ENCODE measurements at places on chromosomes 13 and 19.

- no peak for DNase-seq
Measured at GRCh38 chr13:24313439-24313838, 4.1 kb downstream of the C1QTNF9 start.

DNA sequence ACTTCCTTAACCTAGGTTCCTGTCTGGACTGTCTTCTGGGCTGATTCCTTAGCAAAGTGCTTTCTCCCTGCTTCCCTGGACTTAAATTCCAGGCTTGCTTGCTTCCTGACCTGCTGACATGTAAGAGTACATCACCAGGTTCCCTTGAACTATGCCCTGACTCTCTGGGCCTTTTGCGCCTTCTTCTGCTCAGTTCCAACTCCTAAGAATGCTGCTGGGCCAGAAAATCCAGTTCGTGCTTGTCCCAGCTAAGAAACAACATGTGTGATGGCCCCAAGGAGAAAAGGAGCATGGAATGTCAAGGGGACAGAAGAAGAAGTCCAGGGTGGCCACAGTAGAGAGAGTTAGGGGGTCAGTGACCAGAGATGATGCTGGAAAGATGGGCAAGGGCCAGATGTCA, 42.6 kb upstream of the MBNL2 start:
- no peak for DNase-seq

- no peak for DNase-seq
Measured at GRCh38 chr19:29476528-29476927, 49.3 kb upstream of the VSTM2B start.

DNA sequence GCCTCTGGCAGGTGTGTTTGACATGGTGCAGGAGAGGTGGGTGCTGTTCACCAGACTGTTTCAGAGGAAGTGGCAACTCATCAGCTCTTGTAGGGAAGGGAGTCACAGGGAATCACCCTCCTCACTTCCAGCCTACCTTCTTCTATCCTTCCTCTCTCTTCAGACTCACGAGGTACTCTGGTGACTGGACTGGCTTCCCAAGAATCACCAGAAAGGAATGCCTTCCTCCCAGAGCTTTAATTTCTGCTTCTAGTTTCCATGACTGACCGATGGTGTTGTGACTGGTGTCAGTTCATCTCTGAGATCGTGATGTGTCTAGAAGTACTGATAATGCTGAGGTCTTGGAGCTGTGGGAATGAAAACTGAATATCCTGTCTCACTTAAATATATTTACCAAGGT, 247.3 kb downstream of the KCTD12 start:
- no peak for DNase-seq

GRCh38 chr13:64397701-64398100, 2832.4 kb downstream of the PCDH9 start:
- DNase-seq = no peak

- peak; percentile 55 for DNase-seq
Measured at GRCh38 chr19:10643968-10644259, 10.2 kb upstream of the ILF3 start.

DNA sequence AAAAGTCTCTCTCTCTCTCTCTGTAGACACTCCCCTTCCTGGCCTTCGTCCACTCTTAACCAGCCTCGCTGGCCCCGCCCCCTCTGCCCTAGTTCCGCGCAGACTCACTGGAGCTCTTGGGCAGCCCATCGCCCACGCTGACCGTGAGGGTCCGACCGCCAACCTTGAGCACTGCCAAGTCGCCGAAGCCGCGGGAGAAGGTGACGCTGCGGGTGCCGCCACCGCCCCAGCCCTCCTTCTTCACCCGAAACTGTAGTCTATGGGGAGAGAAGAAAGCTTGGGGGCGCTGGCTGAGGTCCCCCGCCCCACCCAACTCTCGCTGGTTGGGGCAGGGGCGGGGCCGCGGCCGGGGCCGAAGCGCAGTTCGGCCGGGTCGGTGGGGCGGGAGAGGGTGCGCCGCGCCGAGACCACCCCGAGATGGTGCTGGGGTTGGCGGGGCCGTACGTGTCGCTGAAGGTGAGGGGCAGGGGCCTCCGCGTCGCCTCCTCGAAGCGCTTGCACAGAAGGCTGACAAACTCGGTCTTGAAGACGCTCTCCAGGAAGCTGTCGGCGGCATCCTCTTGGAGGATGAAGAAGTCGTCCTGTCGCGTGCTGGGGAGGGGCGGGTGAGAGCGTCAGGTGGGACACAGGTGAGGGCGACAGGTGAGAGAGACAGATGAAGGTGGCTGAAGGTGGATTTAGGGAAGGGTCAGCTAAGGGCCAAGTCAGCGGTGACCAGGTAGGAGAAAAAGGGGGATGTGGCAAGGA, 12.6 kb upstream of the ZNF414 start:
- peak; percentile 91 for DNase-seq

GRCh38 chr13:51726446-51727193, 77.3 kb downstream of the DHRS12 start:
- DNase-seq = no peak

GRCh38 chr19:11856596-11857250, 8.2 kb downstream of the ZNF439 start:
- no peak for DNase-seq

DNA sequence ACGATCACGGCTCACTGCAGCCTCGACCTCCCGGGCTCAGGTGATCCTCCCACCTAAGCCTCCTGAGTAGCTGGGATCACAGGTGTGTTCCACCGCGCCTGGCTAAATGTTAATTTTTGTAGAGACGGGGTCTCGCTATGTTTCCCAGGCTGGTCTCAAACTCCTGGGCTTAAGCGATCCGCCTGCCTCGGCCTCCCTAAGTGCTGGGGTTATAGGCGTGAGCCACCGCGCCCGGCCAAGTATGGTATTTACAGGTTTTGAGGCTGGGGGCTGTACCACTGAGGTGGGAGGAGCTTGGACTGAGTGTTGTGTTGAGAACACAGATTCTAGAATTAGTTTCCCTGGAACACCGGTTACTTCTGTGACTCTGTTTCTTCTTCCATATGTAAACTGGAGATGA, 452 bp upstream of the PPM1N start:
- no peak for DNase-seq

DNA sequence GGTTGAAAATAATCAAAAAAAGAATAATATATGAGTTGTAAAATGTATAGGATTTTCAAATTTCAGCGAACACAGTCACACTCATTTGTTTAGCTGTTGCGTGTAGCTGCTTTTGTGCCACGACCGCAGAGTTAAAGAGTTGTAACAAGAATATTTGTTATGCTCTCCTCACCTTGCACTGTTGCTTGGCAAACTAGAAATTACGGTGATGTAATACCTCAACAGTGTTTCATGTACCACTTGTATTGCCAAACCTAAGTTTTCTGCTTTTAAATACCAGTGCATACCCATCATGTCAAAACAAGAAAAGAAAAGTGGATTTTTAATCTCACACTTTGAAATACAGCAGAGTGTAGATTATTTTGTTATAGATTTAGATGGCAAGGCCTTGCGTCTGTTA, 201.1 kb downstream of the NBEA start:
- DNase-seq = no peak

DNA sequence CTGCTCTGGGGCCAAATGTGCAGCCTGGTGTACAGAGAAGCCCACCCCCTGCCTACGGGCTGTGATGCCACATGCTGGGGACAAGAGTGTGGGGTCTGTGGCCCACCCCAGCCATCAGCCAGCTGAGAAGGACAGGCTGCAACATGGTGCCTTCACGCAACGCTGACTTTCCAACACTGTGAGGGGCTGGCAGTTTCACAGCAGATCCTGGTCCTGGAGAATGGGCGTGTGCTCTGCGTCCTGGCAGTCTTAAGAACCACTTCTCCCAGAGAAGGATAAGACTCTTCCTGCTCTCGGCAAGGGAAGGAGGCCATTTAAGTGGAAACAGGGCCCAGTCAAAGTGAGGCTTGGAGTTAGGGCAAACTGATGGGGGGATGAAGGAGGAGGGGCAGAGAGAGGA, 4.6 kb downstream of the LRRC4B start:
- DNase-seq = no peak

GRCh38 chr19:48480183-48480557, 11.0 kb downstream of the CYTH2 start:
- no peak for DNase-seq

- DNase-seq = no peak
Measured at GRCh38 chr19:23957660-23958281, 43.1 kb downstream of the ZNF726 start.

DNA sequence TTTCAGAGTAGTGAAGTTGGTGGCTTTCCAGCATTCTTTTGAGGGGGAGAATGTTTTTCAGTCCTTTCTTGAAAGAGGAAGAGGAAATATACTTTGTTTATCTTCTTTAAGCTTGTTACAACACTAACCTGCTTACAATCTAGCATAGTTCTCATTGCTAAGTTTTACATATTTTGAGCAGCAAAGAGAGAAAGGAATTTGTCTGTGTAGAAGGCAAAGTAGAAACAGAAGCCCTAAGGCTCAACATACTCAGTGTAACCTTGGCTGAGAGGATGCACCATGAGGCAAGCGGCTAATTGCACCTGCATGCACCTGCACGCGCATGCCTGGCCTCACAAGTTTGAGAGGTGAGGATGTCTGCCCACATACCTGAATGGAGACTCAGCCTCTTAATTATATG, 2.2 kb downstream of the FRY start:
- no peak for DNase-seq

DNA sequence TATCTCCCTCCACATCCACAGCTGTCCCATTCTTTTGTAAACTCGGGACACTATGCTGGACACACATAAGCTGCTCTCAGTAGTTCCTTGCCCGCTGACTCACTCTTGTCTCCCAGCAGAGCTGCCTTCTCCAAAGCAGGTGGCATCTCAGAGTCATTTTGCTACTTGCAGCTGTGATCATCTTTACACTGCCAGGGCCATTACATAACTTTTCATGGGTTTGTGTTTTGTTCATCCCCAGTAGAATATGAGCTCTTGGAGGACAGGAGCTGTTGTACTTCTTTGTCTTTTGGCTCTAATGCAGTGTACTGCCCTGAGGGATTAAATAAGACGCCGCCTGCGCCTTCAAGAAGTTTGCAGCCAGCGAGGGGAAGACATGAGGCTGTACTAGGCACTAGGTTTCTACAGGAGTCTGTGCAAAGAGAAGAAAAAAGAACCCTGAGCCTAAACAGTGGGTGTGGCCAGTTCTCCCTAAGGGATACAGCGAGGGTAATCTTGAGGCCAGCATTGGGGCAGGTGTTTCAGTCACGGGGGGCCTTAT, 40.8 kb upstream of the GPR183 start:
- no peak for DNase-seq

GRCh38 chr19:2500841-2501261, 24.9 kb downstream of the GADD45B start:
- DNase-seq = no peak

DNA sequence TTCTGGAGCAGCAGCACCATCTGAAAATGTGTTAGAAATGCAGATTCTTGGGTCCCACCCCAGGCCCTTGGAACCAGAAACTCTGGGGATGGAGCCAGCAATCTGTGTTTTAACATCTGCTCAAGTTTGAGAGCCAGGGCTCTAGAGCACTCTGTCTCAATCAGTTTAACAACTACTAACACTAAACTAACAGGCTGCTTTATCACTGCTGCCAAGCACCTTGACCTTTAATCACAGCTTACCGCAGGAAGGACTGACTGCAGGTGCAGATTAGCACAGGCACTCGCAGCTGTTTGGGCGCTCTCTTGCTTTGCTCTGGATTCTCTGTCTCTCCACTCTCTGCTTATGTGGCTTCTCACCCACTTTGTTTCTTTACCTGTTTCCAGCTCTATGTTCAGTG, 163.5 kb downstream of the MTUS2 start:
- DNase-seq = no peak

- no peak for DNase-seq
Measured at GRCh38 chr13:110524541-110525257, 36.8 kb downstream of the RAB20 start.

- no peak for DNase-seq
Measured at GRCh38 chr19:31957711-31958110, 387.7 kb upstream of the ZNF507 start.

GRCh38 chr13:100987948-100988347, 313.4 kb upstream of the TMTC4 start:
- DNase-seq = no peak

- DNase-seq = no peak
Measured at GRCh38 chr13:95155093-95155492, 146.2 kb downstream of the ABCC4 start.

DNA sequence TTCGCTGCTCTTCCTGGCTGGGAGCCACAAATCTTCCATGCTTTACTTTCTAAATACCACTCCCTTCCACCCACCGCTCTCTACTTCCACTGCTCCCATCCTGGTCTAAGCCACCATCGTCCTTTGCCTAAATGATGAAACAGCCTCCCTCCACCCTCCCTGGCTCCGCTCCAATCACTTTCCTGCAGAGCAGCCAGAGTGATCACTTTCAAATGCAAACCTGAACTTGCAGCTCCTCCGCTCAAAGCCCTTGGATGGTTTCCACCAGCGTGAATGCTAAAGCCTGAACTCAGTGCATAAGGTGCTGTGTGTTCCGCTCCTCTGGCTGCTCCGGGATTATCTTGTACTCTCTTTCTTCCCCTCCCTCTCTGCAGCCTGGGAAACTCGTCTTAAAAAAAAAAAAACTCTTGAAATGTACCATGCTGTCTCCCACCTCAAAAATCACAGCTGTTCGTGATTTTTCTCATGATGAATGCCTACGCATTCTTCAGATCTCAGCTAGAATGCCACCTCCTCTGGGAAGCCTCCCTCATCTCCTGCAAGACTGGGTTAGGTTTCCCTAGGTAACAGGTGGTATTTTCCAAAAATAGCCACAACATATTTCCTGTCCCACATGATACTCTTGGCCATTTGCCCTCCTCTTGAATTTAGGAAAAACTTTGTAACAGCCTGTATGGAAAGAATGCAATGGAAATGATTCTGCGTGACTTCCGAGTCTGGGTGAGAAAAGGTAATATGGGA, 3.7 kb upstream of the SIN3B start:
- no peak for DNase-seq

DNA sequence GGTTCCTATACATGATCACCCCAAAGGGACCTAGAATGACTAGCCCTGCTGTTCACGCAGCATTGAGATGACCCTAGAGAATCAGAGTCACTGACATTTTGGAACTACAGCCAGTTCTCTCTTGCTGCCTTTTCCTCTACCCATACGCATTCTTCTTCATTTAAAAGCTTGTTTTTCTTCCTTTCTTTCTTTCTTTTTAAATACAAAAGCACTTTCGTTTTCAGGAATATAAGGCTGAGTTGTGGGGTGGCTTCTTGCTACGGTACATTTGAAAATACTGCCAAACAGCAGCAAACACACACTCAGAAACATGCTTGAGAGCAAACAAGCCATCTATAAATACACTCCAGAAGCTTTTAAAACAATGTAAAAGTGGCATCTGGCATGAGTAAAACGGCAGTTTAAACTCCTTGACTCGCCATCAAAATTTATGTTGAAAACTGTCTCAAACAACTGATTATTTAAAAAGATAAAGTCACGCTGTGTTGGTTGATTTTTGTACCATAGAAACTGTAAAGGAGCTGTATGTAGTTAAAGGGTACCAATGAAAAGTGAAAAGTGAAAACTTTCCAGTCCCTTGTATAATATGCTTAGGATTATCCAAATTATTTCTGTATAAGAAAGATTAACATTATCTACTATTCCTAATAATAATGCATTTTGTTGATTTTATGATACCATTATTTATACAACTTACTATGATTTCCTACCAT, 95.6 kb downstream of the PCDH9 start:
- DNase-seq = no peak

GRCh38 chr19:48421548-48421947, 24.2 kb upstream of the GRWD1 start:
- no peak for DNase-seq

- no peak for DNase-seq
Measured at GRCh38 chr19:38025909-38026307, 118.9 kb downstream of the SIPA1L3 start.
